Kidney capillary endothelial cell (primary cell): ENCODE measurements at places on chromosomes 2 and 18.

GRCh38 chr18:40061086-40061485 lies 1893.9 kb upstream of the PIK3C3 start:
- no peak for DNase-seq

DNA sequence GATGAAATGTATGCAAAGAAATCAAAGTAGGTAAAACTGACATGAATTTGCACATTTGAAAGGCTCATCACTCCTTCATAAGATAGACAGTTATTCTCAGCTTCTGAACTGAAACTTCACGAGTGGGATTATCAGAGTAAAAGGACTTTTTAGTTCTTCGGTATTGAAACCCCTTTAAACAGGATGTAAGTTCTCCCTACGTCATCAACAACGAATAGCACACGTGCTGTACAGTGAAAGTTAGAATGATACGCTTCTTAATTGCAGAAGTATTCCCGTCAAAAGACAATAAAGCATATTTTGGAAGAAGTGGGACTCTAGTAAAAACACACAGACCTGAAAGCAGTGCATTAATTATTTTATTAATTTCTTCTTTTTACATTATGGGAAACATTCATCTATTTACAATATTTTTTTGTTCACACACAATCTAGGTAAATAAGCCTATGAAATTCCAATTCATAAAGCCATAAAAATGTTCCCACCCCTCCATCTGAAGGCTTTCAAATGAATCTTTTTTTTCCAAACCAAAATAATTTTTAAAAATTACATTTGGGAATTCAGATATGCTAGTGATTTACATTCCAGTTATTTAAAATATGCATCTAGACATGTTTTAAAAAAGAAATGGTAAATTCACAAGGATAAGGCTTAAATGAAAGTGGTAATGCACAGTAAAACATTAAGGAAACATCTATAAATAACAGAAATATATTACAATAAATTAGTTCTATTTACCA lies 45.9 kb downstream of the TGIF1 start:
- DNase-seq, result no peak

- no peak for DNase-seq
Observed at GRCh38 chr2:241532168-241532567, 23.8 kb upstream of the STK25 start.

- peak; percentile 26 for DNase-seq
Observed at GRCh38 chr18:7789856-7790552, 222.9 kb downstream of the PTPRM start.

DNA sequence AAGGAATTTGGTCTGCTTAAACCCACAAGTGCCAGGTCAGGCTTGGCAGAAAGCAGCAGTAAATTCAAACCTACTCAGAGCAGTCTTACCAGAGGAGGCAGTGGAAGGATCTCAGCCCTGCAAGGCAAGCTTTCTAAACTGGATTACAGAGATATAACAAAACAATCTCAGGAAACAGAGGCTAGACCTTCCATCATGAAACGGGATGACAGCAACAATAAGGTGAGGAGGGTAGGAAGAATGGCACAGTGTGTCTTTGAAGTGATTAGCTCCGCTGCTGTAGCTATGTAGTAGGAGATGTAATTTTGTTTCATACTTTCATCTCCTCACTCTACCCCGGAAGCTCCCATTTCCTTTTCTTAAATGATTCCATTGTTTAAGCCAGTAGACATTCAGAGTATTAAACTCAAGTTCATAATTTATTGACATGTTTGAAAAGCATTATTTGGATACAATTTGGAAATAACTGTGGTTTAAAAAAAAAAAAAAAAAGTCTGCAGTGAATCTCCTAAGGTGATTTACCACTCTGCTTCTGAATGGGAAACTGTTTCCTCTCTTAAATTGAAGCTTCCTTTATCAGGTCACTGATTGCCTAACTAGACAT lies 29.4 kb upstream of the DYSF start:
- DNase-seq, result peak; percentile 59

DNA sequence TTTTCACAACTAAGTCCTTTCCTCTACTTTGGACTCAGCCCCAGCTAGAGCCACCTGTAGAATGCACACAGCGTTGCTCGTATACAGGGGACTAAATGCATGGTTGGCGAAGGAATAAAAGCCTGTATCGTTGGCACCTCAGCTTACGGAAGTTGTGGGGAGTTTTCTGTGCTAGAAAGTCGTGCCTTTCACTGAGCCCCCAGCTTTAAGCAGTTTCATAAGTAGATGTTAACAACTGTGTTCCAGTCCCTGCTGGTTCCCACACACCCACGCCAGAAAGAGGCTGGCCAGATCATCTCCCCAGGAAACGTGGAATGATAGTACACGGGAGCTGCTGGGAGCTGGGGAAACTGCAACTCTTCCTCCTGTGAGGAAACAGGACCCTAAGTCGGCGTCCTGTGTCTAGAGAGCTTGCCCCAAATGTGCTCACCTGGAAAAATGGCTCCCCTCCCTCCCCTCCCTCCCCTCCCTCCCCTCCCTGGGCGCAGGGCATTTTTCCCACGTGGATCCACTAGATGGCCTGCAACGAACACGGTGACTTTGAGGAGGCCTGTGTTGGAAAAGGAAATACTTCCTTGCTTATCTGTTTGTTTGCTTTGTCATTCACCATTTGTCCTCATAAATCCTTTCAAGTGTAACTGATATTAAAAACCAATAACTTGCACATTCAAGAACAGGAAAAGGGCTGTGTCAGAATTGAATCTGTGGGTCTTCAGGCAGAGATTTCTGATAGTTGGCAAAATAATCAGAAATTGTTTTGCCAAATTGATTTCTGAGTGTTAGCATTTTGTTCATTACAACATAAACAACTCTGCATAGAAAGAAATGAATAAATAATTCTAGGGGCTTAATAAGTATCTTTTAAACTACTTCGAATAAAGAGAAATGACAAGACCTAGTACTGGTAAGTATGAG lies 43.9 kb upstream of the RFX8 start:
- peak; percentile 60 for DNase-seq

DNA sequence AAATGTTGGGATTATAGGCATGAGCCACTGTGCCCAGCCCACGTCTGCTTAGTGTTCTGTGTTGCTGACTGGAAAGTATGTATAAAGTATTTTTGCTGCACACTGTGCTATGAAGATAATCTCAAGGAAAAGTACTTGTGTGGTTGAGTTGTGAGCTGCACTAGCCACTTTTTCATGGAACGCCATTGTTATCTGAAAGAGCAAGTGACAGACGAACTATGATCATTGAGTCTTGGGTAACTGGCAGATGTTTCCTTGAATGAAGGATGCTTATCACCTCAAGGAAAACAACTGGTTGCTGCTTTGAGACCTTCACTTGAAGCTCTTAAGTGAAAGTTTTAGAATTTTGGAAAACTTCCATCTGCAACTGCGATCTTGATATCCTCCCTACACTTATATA lies 82.2 kb upstream of the KCTD1 start:
- no peak for DNase-seq

- no peak for DNase-seq
Observed at GRCh38 chr2:224570328-224570993, 14.7 kb downstream of the CUL3 start.
